Stomach (tissue), 19 donors: ENCODE measurements at places on chromosomes 2 and 18. TPM values are rescaled to one million over a fixed set of nuclear protein-coding genes. Genes with fewer than 3 reads are reported as not detected.

Gene COL5A2
- 44.2 TPM for total RNA-seq

DNA sequence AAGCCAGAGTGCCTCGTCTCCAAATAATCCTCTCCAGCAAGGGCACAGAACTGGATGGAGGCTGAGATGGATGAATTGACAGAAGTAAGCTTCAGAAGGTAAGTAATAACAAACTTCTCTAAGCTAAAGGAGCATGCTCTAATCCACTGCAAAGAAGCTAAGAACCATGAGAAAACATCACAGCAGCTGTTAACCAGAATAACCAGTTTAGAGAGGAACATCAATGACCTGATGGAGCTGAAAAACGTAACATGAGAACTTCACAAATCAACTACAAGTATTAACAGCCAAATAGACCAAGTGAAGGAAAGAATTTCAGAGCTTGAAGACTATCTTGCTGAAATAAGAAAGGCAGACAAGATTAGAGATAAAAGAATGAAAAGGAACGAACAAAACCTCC, 32.3 kb downstream of the WDPCP start:
- H3K27ac ChIP-seq, result no peak overlapping the region
- DNase-seq, result no peak
- no peaks in the 10 kb centered on the region for H3K4me1 ChIP-seq
- H3K36me3 ChIP-seq, result no peaks in the 10 kb centered on the region

- H3K4me3 ChIP-seq, result no peak overlapping the region
- DNase-seq, result no peak
- no peaks in the 10 kb centered on the region for H3K27me3 ChIP-seq
- H3K4me1 ChIP-seq, result no peaks in the 10 kb centered on the region
- no peak overlapping the region for H3K27ac ChIP-seq
Measured at GRCh38 chr2:109342930-109343329, 213.9 kb downstream of the SH3RF3 start.

GRCh38 chr2:152635635-152636298, 81.5 kb downstream of the PRPF40A start:
- no peak overlapping the region for H3K27ac ChIP-seq
- no peak overlapping the region for H3K4me3 ChIP-seq
- H3K4me1 ChIP-seq, result no peaks in the 10 kb centered on the region
- peaks cover 74% of the 10 kb centered on the region for H3K36me3 ChIP-seq
- peak; percentile 70 for DNase-seq
- no peaks in the 10 kb centered on the region for H3K27me3 ChIP-seq

DNA sequence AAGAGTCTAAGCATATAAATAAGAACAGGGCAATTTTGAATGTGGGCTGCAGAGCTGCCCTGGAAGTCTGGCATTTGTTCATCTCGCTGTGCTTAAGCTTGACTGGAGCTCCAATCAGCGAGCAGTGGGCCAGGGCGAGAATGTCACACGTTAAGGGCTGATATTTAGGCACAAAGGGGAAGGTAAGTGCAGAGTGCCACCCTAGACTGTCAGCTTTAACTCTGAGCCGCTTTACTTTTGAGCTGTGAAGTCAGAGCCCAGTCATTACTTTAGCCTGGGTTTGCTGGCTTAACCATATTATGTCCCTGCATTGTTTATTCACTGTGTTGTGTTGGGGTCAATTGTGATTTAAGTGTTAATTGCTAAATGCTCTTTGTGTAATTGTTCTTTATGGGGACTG, 236.1 kb upstream of the SIX3 start:
- H3K4me3 ChIP-seq, result no peak overlapping the region
- no peak for DNase-seq
- no peaks in the 10 kb centered on the region for H3K27me3 ChIP-seq
- no peak overlapping the region for H3K27ac ChIP-seq

DNA sequence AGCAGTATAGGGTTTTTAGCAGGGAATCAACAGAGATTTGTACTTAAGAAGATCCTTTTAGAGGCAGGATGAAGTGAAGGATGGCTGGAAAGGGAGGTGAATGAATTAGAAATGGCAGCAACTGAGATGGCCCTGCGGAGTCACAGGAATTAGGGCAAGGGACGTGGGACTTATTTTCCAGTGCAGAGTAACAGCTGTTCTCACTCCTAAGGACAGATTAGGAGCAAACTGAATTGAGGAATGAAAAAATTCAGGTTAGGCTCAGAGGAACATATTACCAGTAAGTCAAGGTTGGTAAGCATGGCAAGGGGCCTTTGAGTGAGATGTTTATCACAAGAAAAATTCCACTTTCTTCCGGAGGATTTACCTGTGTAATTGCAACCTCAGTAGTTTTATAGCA, 34.4 kb downstream of the COL4A3 start:
- H3K4me3 ChIP-seq, result no peak overlapping the region
- DNase-seq, result no peak
- no peaks in the 10 kb centered on the region for H3K36me3 ChIP-seq
- H3K27ac ChIP-seq, result no peak overlapping the region

- no peak overlapping the region for H3K4me3 ChIP-seq
- no peaks in the 10 kb centered on the region for H3K27me3 ChIP-seq
- no peak overlapping the region for H3K27ac ChIP-seq
- no peak for DNase-seq
- H3K4me1 ChIP-seq, result no peaks in the 10 kb centered on the region
Measured at GRCh38 chr2:74691929-74692328, 37.9 kb downstream of the SEMA4F start.

GRCh38 chr18:2654928-2655177, 673 bp upstream of the SMCHD1 start:
- H3K36me3 ChIP-seq, result no peaks in the 10 kb centered on the region
- H3K27ac ChIP-seq, result peak overlapping the region; percentile 93
- H3K4me1 ChIP-seq, result peaks cover 47% of the 10 kb centered on the region
- DNase-seq, result peak; percentile 88

Gene PAX3
- not detected for total RNA-seq

GRCh38 chr2:196249171-196249570, 77.8 kb upstream of the STK17B start:
- H3K36me3 ChIP-seq, result no peaks in the 10 kb centered on the region
- H3K27ac ChIP-seq, result no peak overlapping the region
- DNase-seq, result no peak
- H3K27me3 ChIP-seq, result no peaks in the 10 kb centered on the region
- H3K4me1 ChIP-seq, result peaks cover 7% of the 10 kb centered on the region

DNA sequence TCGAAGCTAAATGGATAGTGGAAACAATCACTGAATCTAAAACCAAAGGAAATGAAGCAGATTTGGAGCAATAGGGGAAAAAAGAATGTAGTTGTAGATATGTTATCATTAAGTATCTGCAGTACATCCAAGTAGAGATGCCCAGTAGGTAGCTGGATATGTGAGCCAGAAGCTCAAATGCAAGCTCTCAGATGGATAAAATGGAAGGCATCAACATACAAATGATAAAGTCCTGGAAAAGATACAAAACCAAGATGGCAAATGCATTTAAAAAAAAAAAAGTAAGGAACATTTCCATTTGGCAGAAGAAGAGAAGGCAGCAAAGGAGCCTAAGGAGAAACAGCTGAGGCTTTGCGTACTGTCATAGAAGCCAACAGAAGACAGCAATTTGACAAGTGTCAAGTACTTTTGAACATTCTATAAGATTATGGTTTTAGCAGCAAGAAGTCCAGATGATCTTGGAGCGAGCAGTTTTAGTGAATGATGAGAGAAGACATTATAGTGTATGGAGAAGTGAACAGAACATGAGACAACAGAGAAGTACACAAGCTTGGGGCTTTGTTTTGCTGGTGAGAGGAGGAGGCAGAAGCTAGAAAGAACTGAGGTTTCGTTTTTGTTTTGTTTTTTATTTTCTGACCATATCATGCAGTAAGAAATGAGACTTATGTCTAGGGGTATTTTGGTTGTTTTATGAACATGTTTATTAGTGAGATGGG, 18.3 kb downstream of the ROCK2 start:
- no peaks in the 10 kb centered on the region for H3K27me3 ChIP-seq
- H3K27ac ChIP-seq, result no peak overlapping the region
- H3K4me3 ChIP-seq, result no peak overlapping the region
- no peaks in the 10 kb centered on the region for H3K36me3 ChIP-seq

Gene ASXL2
- total RNA-seq, result 26.5 TPM

GRCh38 chr18:57931038-57931437, 113.0 kb upstream of the NEDD4L start:
- H3K36me3 ChIP-seq, result no peaks in the 10 kb centered on the region
- DNase-seq, result peak; percentile 39
- H3K27me3 ChIP-seq, result no peaks in the 10 kb centered on the region
- no peak overlapping the region for H3K27ac ChIP-seq

GRCh38 chr18:67219821-67220220, 296.7 kb downstream of the DSEL start:
- H3K4me1 ChIP-seq, result no peaks in the 10 kb centered on the region
- DNase-seq, result no peak
- H3K4me3 ChIP-seq, result no peak overlapping the region
- H3K27ac ChIP-seq, result no peak overlapping the region

DNA sequence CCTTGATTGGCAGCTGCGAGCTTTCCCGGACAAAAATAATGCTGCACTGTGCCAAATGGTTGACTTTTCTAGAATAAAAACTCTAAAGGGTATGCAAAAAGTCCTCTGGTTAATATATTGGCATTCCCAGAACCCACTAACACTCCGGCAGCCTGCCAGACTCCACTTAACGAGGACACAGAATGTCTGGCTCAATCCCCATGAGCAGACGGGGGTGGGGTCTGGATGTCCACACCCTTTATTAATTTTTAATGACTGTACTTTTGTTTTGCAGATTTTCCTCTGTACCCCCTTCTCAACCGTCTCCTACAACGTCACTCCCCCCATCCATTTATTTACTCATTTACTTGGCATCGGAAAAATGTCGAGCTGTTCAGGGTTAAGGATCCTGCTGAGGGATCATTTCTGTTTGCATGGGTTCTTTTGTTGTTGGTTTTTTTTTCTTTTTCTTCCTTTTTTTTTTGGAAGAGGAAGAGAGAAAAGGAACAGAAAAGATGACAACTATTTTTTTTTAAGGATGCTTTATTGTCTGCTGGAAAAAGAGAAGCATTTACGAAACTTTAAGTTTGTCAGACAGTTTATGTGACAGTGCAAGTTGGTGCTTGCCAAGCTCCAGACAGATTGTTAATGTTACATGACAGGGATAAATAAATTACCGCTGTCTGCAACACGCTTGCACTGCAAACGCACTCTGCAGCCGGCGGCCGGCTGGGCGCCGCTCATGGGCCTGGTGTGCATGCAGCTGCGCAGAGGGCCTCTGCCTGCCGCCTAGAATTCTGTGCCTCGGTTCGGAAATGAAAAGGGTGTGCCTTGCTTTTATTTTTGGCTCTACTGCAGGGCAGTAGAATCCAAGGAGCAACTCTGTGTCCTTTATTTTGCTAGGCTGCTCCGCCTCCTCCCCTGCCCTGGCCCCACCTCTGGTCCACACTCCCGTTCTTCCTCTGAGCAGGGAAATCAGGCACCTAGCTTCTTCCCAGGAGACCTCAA, 3.6 kb downstream of the LDLRAD4 start:
- peaks cover 8% of the 10 kb centered on the region for H3K27me3 ChIP-seq
- peak; percentile 89 for DNase-seq
- H3K4me3 ChIP-seq, result no peak overlapping the region
- no peaks in the 10 kb centered on the region for H3K36me3 ChIP-seq
- H3K27ac ChIP-seq, result peak overlapping the region; percentile 78

DNA sequence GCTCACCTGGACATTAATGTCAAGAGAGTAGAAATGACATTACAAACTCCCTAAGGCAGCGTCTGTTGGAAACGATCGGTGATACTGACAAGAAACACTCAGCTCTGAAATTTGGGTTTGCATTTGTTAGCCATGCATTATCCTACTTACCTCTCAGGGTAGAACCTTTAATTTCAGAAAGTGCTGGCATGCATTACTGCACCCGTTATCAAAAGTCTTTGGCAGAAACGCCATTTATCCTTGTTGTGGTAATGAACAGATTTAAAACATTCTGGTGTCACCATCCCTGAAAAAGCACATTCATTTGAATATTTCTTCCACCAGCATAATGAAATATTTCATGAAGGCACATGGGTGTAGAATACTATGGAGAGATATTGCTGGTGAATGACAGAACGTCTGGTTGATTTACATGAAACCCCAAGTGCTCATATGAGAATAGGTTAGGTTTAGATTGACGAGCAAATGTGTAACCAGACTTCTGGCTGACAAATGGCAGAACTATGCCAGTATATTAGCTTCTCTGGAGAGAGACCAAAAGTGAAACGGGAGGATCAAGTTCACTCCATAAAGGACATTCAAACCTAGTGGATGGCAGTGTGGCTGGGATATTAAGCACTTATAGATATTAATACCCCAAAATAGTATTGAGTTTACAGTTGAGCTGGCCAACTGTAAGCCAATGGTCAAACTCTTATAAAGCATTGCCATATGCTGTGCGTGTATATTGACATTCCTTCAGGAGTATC, 53.5 kb upstream of the ITGB6 start:
- no peak overlapping the region for H3K4me3 ChIP-seq
- DNase-seq, result no peak
- no peaks in the 10 kb centered on the region for H3K27me3 ChIP-seq
- H3K27ac ChIP-seq, result no peak overlapping the region

Gene ALPI
- total RNA-seq, result 12.3 TPM

- H3K27ac ChIP-seq, result no peak overlapping the region
- H3K4me3 ChIP-seq, result no peak overlapping the region
- H3K36me3 ChIP-seq, result no peaks in the 10 kb centered on the region
- DNase-seq, result no peak
- H3K4me1 ChIP-seq, result no peaks in the 10 kb centered on the region
Measured at GRCh38 chr2:10733566-10733925, 12.1 kb downstream of the ATP6V1C2 start.

DNA sequence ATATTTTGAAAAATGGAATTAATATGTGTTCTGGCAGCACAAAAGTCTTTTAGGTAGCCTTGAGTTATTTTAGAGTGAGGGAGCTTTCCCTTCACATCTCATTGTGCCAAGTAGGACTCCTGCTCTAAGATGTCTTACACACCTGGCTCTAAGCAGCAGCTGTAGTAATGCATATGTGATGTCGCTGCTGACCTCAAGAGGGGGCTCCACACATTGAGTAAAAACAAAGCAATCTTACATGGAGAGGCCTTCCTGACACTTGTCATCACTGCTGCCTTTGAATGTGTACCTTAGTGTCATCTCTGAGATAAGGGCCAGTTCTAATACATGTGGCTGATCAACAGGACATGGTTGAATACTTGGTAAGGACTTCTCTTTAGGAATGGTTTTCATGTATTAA, 75.8 kb downstream of the ACTR3 start:
- peak; percentile 65 for DNase-seq
- no peak overlapping the region for H3K4me3 ChIP-seq
- no peak overlapping the region for H3K27ac ChIP-seq
- H3K4me1 ChIP-seq, result peaks cover 6% of the 10 kb centered on the region

- H3K27me3 ChIP-seq, result no peaks in the 10 kb centered on the region
- no peaks in the 10 kb centered on the region for H3K4me1 ChIP-seq
- peaks cover 15% of the 10 kb centered on the region for H3K36me3 ChIP-seq
- H3K27ac ChIP-seq, result peak overlapping the region; percentile 70
Measured at GRCh38 chr18:76914314-76914713, 92.0 kb downstream of the ZNF236 start.

DNA sequence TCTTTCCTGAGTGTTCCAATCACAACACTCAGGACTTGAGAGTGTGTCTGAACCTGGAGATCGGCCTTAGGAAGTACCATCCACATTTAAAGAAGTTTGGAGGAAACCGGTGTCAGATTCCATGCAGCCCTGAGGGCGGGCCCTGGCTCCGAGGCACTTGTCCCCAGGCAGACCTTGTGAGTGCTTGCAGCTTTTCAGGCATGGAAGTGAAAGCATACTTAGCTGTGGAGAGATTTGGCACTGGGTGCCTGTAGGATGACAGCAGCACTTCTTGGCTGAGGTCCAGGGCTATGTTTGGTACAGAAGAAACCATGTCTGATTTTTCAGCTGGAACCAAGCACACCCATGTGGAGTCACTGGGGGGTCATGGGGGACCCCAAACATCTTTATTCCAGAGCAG, 230.8 kb downstream of the SEPTIN10 start:
- no peaks in the 10 kb centered on the region for H3K27me3 ChIP-seq
- no peak overlapping the region for H3K27ac ChIP-seq
- H3K36me3 ChIP-seq, result no peaks in the 10 kb centered on the region
- peak; percentile 82 for DNase-seq
